Hematopoietic multipotent progenitor cell treated with erythropoietin and hydrocortisone succinate and interleukin-3 and kit ligand, for 4 days (in vitro differentiated cells): ENCODE measurements at places on chromosomes 2 and 18.

DNA sequence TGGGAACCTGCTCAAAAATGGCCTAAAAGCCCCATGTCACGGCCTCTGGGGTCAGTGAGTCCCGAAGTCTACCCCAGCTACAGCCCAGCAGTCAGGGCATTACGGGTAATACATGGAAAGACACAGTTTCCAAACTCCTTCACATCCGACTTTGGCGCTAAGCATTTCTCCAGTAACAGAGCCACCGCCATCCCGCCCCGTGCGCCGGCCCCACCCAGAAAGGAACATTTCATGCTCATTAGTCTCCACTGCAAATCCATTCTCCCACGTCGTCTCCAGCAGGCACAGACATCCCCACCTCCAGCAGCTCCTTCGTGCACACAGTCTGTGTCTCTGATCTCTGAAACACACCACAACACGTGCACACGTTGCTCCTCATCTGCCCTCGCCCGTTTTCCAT is 509.2 kb upstream of the ID2 start:
- DNase-seq: no peak

GRCh38 chr2:150620416-150620815 is 132.9 kb upstream of the RND3 start:
- no peak for DNase-seq

DNA sequence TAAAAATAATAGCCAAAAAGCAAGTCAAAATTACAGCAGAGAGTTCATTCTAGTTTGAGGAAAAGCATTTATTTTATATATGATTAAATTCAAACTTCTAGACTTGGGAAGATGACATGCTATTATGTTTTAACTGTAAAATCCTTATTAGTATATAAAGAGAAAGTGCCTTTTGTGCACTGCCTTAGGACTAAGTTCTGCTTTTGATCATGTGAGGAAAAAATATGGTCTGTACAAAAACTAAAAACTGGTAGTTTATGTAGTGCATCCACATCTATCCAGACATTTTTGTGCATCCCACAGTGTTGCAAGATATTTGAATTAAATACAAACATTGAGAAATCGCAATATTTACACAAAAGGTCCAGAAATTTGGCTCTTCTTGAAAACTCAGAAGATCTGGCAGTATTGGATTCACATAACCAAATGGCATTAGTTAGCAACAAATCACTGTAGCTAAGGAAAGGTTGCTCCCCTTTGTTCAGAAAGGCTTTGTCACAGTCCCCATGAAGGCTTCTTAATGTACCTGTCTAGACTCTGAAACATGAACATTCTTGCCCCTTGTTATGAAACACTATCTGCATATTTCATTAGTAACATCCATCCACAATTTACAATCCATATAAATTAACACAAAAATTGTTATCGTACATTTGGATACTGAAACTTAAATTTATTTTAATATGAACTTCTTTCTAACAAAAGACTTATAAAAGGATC is 2.2 kb downstream of the MMADHC start:
- no peak for DNase-seq

- no peak for DNase-seq
Observed at GRCh38 chr2:240893363-240893844, 2.6 kb downstream of the MAB21L4 start.

DNA sequence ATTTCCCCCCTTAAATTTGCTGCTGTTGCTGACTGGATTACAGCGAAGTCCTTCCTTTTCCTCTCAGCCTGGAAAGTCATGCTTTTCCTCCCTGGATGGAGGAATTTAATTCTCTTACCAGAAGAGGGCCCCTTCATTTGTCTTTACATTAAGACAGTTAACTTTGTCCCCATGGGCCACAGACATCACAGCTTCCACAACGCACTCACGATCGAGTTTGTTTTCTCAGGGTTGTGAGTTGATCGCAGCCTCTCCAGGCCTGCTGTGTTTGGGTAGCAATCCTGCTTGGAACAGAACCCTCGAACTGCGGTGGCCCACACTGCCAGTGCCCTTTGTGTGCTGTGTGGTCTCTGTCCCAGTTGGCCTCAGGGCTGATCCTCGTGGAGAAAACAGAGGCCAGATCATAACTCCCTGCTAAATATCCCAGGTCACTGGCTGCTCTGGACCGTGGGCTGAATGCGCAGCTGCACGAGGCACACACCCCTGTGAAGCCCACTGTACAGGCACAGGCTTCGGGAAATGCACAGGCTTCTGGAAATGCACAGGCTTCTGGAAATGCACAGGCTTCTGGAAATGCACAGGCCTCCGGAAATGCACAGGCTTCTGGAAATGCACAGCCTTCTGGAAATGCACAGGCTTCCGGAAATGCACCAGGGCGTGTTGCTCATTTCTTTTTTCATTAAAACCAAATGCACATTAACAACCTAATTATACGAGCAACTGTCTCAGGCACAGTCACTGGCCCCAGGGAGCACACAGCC is 2.2 kb upstream of the PDIA6 start:
- DNase-seq: no peak

- DNase-seq: no peak
Observed at GRCh38 chr2:64542071-64543007, 18.2 kb downstream of the AFTPH start.

DNA sequence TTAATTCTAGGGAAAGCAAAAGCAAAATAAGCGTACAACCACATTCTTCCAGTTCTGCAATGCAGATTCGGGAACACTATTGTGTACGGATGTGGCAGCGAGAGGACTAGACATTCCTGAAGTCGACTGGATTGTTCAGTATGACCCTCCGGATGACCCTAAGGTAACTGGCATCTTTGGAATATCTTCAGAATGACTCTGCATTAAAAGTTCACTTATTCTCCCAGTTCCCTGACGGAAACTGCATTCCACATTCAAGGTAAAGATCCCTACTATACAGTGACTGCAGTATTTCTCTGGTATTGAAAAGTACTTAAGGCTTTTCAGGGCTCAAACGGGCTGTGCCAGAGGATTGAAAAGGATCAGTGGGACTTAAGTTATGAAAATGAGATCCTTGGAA is 10.9 kb downstream of the DDX18 start:
- no peak for DNase-seq

GRCh38 chr2:137921105-137921880 is 43.0 kb upstream of the HNMT start:
- DNase-seq: peak; percentile 23

DNA sequence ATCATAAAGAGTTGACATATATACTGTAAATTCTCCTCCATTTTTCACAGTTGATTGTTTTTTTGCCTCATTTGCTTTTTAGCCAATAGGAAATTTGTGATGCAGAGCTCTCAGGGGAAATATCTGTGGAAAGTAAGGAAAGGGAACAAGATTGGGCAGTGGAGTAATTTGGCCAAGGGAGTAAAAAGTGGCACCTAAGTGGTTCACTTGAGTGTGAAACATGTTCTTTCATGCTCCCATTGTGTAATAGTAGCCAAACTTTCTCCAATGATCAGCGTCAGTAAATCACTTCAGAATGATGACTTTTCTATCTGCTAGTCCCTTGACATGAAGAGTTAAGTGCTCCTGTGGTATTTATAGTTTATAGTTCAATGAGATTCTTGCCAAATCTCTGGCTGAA is 141.9 kb upstream of the KCNJ3 start:
- no peak for DNase-seq

- no peak for DNase-seq
Observed at GRCh38 chr2:131056204-131056931, 36.9 kb downstream of the FAM168B start.

GRCh38 chr2:60072609-60073008 is 480.8 kb downstream of the BCL11A start:
- no peak for DNase-seq

DNA sequence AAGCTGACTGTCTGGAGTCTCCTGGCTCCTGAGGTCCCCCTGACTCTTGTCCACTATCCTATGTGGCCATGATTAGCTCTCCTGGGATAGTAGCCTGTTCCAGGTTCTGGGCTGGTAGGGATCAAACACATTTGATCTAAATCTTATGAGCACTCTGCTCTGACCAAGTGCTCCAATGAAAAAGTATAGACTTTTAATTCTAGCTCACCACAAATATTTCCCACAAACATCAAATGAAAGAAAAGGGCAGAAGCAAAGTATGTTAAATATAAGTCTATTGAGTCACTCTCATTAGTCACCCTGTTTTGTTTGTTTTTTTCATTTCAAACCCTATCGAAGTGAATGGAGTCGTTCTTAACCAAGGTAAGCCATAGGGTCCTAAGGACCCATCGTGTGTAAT is 39.7 kb upstream of the NEDD4L start:
- no peak for DNase-seq

DNA sequence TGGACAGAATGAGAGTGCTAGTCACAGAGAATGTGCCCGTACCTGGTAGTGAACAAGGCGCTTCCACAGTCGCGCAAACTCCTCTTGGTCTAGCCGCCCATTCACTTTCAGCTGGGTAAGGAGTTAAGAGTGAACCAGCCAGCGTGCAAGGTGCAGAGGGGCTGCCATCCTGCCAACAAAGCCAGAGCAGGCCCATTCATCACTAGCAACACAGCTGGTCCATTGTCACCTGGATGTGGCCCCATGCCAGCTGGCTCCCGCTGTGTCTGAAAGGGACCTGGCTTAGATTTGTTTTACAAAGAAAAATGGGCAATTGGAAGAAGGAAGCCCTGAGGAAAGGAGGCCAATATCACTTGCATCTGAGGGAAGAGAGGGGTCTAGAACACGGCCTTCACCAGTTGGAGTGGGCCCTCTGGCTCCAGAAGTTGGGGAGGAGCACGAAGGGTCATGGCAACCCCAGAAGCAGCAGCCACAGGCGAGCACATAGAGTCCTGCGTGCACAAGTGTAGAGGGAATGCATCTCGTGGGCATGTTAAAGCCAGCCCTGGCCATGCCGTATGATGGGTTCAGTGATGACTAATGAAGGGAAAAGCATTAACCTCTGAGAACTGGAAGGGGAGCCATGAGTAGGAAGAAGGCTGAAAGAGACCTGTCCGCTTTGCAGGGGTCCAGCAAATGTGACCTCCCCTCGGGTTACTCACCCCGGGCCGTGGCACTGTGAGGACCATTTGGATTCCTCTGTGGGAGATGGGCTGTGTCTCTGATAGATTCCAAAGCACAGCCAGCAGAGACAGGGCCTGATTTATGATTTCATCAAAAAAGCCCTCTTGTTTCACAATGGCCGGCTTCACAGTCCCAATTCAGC is 70.6 kb downstream of the CAPN13 start:
- DNase-seq: no peak

- DNase-seq: no peak
Observed at GRCh38 chr2:233816771-233817170, 37.6 kb downstream of the HJURP start.
